ENCODE measurements at places on chromosomes 5 and 9.

DNA sequence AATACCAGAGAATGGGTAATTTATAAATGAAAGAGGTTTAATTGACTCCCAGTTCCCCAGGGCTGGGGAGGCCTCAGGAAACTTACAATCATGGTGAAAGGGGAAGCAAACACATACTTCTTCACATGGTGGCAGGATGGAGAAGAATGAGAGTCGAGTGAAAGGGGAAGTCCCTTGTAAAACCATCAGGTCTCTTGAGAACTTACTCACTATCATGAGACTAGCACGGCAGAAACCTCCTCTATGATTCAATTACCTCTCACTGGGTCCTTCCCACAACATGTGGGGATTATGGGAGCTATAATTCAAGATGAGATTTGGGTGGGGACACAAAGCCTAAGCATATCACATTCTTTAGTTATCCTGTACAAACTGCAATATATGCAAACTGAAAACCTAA, 609.4 kb downstream of the MTRR start:
- DNase-seq: no peak

DNA sequence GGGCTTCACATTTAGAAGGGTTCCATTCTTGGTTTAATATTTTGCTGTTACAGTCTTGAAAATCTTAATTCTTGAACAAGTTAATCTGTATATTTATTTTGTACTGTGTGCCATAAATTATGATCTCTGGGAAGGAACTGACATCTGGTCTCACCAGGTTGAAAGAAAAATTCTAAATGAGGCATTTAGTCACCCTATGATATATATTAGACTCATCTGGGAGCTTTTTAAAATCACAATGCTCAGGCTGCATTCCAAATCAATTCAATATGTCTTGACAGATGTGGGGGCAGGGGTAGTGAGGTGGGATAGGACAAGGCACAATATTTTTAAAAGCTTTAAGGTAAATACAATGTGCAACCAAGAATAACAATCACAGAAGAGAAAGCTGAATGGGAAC, 569.2 kb downstream of the PRR16 start:
- DNase-seq: no peak

DNA sequence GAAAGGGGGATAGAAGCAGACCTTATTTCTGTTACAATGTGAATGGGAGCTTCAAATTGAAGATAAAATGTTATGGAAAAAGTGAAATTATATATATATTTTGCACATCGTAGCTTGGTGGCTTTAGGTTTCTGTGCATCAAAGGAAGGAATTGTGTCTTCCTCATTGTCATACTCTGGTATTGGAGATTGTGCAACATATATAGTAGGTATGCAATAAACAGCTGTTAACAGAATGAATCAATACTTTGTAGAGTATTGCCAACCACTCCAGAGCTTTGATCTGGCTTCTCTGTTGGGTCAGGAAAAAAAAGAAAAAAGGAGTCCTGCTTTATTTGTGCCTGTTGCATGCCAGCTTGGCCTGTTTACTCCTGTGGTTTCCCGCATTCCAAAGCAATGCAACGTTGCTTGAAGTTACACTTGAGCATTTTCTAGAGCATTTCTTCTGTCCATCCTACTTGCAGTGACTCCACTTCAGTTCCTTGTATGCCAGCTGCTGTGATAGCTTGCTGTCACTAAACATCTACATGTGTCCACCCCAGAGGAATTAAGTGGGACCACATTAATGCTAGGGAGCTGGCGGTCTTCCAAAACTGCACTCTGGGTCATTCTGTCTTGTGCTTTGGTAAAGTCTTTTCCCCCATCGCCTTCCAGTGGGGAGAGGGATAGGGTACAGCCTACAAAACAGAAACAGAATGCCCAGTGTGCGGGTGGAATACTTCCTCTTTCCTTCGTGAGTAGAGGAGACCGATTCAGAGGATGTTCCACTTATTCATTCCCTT, 62.0 kb upstream of the MEF2C start:
- DNase-seq: no peak

- DNase-seq: no peak
These were observed 110.2 kb downstream of the PJA2 start for GRCh38 chr5:109299557-109299956.

DNA sequence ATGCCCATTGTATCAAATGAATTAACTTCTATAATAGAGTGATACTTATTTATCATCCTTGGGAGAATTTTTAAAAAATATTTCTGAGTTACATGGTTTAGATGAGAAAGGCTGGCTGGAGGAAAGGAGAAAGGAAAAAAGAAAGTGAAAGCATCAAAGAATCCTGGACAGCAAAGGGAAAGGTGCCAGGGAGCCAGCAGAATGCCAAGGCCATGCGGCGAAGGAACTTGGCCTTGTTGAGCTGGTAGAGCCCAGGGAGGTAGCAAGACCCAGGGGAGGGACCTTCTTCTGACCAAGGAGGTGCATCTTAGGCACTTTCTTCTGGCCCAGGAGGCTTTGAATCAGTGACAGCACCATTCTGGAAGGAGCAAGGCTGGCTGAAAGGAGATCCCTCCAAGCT, 240.5 kb downstream of the ENC1 start:
- no peak for DNase-seq

DNA sequence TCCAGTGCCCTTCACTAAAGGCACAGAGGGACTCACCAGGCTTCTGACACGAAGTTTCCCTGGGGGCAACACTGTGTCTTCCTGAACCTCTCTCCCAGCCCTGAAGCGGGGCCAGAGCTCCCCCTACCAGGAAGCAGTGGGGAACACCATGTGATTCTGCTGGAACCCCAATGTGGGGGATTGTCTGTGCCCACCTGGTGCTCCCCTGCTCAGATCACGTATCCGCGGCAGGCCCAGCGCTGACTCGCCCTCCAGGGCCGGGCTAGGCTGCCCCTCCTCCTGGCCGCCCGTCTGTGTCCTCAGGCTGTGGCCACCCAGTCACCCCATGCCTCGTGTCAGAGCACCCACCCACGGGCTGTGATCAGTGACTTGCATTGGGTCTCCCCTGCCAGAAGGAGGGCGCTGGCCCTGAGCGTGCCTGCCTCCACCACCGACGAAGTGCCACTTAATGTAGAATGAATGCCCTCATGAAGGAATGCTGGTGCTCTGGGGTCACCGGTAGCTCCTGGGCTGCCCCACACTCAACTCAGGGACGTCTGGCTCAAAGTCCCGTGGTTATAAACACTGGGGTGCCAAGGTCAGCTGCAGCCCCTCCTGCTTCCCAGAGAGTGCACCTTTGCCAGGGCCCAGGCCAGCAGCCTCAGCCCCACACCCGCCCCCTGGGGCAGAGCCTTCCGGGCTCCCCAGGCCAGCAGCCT, 22.1 kb downstream of the SARDH start:
- no peak for DNase-seq

- DNase-seq: no peak
These were observed 1.6 kb downstream of the CCL19 start for GRCh38 chr9:34689512-34689911.

DNA sequence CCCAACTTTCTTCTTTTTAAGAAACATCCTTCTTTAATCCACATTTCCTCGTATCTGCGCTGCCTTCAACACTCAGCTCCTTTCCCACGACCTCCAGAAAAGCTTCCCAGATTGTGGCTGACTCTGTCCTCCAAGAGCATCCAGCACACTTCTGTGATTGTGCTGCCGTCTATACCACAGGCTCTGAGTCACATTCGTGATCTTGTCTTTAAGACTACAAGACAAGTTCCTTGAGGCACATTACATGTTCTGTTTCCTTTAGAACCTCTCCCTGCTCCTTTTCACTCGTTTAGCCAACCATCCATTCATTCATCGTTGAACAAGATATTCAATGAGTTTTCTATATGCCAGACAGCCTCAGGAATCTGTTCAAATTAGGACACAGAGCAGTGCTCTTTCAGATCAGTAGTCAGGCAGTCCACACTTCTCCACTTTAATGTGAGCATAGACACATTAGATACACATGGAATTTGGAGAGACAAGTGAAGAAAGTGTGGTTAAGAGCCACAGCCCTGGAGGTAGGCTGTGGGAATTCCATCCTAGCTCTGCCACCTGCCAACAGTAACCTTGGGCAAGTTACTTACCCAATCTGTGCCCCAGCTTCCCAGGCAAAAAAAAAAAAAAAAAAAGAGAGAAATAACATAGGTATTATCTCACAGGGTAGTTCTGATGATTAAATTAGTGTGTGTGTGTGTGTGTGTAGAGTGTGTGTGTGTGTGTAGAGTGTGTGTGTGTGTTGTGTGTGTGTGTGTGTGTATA, 18.9 kb downstream of the WHRN start:
- no peak for DNase-seq

DNA sequence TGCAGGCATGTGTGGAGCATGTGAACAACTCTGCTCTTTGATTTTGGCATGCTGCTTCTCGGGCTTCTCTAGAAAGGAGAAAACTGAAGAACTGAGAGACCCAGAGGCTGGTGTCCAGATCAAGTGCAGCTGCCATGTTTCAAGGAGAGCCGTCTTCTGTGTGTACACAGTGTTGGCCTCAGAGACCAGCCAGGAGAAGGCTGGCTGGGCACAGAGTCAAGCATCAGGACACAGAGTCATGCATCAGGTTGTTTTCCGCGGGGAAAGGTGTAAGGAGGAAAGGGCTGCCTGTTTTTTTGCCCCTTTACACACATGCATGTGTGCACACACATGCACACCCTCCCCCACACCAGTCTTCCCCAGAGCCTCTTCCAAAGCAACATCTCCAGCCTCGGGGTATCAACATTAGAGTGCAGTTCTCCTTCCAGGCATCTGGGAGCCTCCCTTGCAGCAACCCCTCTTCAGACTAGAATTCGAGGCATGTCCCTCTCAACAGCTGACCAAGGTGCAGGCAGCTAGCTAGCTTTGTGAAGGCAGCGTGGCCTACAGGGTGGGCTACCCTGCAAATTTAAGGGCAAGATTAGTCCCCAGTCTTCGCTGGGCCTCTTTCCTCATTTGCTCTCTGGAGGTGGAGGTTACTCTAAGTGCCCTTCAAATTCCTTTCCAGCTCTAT, 180.9 kb downstream of the AOPEP start:
- DNase-seq: no peak

- DNase-seq: no peak
These were observed 3.4 kb downstream of the MYMK start for GRCh38 chr9:133521122-133522072.

- no peak for DNase-seq
These were observed 275.9 kb downstream of the CRB2 start for GRCh38 chr9:123631862-123632261.

GRCh38 chr9:93315118-93315517, 131.2 kb downstream of the WNK2 start:
- DNase-seq: no peak

DNA sequence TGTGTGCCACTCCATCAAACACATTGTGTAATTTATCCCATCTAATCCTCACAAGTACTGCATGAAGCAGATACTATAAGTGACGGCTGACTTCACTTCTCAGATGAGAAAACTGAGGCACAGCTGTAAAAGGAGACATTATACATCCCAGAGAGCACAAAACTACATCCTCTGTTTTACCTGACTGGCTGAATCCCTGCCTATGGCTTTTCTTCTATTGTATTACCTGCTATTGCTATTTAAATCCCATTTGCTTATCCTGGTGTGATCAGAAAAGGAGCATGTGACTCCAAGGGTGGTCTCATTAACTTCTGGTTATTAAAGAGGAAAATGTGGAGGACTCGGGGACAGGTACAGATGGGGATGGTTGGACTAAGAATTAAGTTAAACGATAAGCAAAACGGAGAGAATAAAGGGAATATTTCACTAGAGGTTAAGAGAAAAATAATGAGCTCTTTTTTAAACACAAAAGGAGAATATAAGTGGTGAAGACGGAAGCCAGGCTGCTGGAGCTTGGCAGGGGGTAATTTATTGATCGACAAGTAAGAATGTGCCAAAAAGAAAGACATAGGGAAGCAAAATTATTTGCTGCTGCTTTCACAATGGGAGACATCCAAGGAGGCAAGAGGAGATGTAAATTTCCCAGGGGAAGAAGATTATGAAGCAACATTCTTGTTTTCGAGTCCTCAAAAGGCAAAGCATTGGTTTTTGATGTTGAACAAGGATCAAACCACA, 155.7 kb upstream of the GPR151 start:
- no peak for DNase-seq

DNA sequence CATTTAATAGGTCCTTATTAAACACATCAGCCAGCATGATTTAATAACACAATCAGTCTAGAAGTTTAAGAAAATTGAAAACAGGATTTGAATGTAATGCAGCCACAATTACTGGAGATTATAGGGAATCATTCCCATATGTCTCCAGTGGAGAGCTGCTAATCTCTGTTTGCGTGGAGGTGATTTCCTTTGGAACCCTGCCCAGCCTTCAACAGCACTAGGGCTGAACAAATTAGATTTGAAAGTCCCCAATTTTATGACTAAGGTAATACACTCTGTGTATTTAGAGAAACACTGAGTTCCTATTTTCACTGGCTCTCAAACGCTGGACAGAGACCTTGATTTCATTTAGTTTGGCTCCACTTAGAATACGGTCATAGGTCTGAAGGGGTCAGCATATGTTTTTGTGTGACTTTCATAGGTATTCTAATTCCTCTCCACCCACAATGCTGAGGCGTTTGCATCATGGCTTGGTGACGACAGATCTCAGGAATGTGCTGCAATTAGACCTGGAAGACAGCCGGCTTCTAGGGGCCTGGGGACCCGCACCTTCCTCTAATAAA, 508.3 kb downstream of the EBF1 start:
- no peak for DNase-seq

GRCh38 chr9:113187929-113188595, 33.0 kb downstream of the FKBP15 start:
- DNase-seq: no peak

DNA sequence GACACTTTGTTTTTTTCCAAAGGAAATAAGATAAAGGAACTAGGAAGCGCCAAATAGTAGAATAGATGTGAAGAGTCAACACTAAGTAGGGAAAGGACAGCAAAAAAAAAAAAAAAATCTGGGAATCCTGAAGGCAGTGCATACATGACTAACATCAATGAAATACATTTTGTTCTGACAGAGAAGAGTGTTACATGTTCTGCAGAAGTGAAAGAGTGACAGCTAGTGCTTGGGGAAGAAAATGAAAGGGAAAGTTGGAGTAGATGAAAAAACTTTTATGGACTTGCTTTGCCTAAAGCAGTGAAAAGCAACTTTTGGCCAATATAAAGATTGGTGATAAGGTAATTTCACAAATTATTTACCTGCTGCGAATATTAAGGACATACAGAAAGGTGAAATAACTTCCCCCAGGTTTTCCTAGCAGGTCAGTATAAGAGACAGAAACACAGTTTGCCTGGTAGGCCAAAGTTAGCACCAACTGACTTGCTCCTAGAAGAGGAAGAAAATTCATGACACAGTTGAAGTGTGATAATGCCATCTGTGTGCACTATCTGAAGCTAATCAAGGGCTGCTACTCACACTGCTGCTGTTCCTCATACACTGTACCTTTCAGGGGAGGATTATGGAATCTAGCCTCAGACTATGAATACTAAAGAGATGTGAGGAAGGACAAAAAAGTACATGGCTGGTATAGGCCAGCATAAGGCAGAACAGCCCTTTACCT, 38.6 kb downstream of the RANBP6 start:
- no peak for DNase-seq

DNA sequence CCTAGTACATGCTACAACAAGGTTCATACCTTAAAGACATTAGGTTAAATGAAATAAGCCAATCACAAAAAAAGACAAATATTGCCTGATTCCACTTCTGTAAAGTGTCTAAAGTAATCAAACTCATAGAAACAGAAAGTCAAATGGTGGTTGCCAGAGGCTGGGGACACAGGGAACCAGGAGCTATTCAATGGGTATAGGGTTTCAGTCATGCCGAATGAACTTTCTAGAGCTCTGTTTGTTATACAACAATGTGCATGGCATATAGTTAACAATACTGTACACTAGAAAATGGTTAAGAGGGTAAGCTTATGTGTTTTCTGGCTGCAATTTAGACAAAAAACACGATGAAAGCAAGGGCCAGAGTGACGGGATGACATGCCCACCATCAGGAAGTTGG, 70.8 kb upstream of the EGFLAM start:
- no peak for DNase-seq

- no peak for DNase-seq
These were observed 28.8 kb downstream of the MLLT3 start for GRCh38 chr9:20593537-20593936.

Data from stimulated activated CD8-positive, alpha-beta memory T cell treated with anti-CD3 and anti-CD28 coated beads, Interleukin-15, amount 100 ng/mL, for 4 hours (primary cell).